ENCODE measurements at places on chromosomes 12 and 14.

GRCh38 chr12:11821386-11822080, 172.1 kb downstream of the ETV6 start:
- DNase-seq: no peak

GRCh38 chr12:85280984-85281630, 1.1 kb downstream of the ALX1 start:
- no peak for DNase-seq

- DNase-seq: no peak
Observed at GRCh38 chr12:48980953-48981756, 3.0 kb downstream of the WNT1 start.

DNA sequence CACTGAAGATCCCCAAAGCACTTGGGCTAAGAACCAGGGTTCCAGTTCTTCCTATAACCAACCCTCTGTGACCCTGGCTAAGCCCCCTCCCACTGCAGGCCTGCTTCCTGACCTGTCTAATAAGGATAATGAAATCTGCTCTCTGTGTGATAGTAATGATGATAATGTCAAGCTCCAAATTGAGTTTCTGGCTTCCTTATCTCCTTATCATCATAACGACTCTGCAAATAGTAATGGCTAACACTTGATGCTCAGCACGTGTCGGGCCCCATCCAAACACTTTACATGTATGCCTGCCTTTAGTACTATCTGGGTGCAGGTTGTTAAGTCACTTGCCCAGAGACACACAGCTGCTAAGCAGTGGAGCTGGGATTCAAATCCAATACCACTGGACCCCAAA, 5.0 kb upstream of the GPR162 start:
- DNase-seq: no peak

- no peak for DNase-seq
Observed at GRCh38 chr12:546265-546919, 86.7 kb downstream of the B4GALNT3 start.

- DNase-seq: peak; percentile 53
Observed at GRCh38 chr12:89951050-89951693, 242.5 kb upstream of the ATP2B1 start.

GRCh38 chr12:108846290-108846701, 11.1 kb downstream of the SSH1 start:
- no peak for DNase-seq

DNA sequence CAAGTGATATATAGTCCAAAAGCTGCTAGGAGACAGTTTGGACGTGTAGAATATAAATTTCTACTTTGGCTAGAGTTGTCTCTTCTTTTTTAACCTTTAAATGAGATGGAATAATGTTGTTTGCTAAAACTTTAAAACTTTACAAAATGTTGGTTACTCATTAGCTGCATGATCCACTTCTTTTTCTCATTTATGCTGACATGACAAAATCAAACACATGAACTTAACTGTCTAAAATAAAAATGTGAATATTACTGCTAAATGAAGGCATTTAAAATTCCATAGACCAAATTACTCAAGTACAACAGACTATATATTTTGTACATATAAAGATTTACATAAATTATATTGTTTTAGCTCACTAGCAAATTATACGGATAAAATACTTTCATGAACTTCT, 135.9 kb upstream of the ABCD2 start:
- DNase-seq: no peak

DNA sequence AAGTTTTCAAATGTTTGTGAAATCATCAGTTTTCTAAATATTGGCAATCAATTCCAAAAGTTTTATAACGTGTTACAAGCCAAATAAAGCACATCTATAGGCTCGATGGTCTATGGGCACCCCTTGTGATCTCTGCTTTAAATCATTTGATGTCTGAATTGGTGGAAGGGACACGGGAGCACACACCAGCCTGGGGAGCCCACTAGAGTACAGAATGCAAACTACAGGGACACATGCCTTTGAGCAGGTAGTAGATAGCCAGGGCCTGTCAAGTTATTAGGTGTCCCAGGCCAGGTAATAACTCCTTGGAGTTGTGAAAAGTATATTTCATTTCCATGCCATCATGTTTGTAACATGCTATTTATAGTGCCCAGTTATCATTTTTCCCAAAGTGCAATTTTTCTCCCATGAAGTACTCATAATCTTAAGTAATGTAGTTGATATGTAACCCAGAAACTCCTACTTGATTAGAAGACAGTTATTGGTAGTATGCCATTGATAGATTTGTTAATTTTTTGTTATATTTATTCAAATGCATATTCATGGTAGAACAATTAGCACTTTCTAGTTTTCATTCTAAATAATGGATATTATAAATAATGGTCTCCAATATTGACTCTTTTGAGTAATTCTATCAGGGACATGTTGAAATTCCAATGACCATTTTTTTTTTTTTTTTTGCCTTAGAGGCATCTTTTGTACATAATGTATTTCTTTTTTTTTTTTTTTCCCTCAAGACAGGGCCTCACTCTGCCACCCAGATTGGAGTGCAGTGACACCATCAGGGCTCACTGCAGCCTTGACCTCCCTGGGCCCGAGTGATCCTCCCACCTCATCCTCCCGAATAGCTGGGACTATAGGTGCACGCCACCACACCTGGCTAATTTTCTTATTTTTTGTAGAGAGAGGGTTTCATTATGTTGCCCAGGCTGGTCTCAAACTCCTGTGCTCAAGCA, 96.9 kb upstream of the FGD4 start:
- peak; percentile 22 for DNase-seq

Measured in COLO829 (cell line).